Head of caudate nucleus (tissue), 42 donors: ENCODE measurements at places on chromosomes 2 and 18.

- DNase-seq: no peak
These were observed 337.4 kb downstream of the PTPRM start for GRCh38 chr18:7904529-7904928.

- DNase-seq: no peak
These were observed 128.0 kb upstream of the CD302 start for GRCh38 chr2:159925975-159926374.

DNA sequence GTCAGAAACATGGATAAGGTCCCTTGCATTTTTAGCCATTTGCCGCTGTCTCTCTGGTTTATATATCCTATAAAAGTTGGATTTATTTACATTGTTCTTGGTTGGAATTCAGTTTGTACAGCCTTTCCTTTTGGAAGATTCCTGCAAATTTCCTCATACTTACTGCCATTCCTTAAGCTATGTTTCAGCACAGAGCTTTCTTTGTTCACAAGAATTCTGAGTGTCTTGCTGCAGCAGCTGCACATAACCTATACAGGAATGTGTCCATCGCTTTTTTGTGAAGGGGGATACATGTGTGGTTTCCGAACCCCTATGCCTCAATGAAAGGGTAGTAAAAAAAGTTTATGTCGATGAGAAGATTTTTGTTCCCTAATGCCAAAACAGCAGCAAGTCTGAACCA, 48.3 kb upstream of the CCDC68 start:
- no peak for DNase-seq

- DNase-seq: no peak
These were observed 176.9 kb upstream of the NRP2 start for GRCh38 chr2:205505371-205505770.

- no peak for DNase-seq
These were observed 96.3 kb downstream of the NOL4 start for GRCh38 chr18:34128436-34128835.

- no peak for DNase-seq
These were observed 185.1 kb downstream of the SCG2 start for GRCh38 chr2:223416815-223417610.

DNA sequence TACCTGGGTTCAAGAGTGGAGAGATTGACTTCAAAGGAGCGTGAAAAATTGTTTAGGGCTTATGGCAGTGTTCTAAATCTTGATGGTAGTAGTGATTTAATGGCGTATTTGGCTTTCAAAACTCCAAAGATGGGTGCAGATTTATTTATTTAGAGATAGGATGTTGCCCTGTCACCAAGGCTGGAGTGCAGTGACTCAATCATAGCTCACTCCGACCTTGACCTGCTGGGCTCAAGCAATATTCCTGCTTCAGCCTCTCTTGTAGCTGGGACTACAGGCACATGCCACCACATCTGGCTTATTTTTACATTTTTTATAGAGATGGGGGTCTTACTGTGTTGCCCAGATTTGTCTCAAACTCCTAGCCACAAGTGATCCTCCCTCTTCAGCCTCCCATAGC, 52.5 kb downstream of the FAM117B start:
- DNase-seq: no peak

DNA sequence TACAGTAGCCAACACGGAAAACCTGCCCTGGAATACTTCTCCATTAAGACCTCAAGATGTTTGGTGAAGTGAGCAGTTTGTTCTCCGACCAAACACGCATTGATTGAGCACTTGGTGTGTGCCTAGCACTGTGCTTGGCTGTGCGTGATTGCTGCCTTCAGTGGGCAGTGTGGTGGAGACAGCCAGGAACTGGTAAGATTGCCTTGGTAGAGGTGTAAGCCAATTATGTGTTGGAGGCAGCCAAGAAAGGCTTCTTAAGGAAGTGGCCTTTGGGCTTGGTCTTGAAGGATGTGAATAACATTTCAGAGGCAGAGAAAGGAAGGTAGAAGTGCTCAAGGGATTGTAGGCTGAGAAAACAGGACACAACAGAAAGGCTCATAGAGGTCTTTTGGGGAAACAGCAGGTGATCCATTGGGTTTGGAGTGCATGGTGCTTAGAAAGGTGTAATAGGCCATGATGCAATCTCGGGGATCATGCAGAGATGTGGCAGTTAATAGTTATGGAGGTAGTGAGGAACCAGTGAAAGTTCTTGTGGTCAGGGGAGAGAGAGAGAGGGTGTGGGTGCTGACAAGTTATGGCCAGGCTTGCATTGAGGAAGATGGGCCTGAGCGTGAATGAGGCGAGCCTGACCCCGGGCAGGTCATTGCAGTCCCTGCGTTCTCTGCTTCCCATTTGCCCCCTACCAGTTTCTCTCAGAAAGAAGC, 6.3 kb downstream of the B3GNT2 start:
- DNase-seq: no peak

DNA sequence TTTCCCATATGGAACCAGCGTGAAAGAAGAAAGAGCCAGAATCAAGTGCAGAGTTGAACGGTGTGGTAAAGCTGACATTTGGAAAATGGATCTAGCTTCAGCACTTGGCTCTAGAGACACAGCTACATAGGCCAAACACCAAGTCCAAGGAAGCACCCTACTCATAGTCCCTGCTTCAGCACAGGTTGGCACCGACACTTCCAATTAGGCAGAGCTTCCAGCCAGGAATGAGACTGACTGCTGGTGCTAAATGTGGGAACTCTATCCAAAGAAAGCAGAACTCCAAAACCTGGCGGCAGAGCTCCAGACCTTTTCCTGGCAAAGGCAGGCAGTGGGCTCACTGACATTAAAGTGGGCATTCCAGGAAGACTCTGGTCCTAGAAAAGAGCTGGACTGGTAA, 125.4 kb upstream of the CTNNA2 start:
- DNase-seq: no peak

- no peak for DNase-seq
These were observed 56.3 kb downstream of the POMC start for GRCh38 chr2:25112113-25112512.

GRCh38 chr2:40346535-40347354, 105.1 kb downstream of the SLC8A1 start:
- DNase-seq: no peak

DNA sequence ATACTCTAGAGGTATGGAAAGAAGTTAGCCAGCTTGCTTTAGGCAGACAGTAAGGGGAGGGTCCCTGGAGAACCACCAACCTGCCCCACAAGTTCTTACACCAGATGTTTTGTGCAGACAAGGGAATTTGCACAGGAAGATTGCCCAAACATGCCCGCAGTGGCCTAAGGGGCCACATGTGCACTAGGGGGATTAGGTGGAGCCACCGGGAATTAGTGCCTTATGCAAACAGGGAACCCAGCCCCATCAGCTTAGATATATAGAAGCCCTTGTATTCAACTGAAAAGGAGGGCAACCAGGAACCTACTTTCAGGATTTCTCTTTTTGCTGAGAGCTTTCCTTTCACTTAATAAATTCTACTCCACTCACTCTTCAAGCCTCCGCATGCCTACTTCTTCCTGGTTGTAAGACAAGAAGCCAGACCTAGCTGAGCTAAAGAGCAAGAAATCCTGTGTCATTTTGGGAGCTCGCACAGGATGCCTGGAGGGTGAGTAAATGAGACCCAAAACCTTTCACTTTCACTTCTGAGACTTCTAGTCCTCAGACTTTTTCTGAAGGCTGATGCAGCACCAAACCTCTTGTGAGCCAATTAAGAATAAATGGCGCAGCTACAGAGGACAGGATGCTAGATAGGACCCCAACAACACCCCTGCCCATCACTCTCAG, 146.3 kb downstream of the GCA start:
- no peak for DNase-seq

DNA sequence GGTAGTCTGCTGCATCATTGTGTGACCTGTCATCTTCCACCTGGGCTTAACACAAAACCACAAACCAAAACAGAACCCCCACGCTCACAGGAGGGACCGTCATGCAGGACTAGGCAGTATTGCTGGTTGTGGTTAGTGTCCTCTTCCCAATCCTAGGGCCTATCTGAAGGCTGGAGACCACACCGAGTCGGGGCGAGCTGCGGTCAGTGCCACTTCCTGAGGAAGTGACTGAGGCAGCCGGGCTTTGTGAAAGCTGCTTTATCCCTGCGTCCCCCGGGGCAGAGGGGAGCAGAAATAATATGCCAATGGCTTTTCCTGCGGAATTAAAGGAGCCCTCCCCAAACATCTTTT, 22.9 kb downstream of the ZNF532 start:
- peak; percentile 36 for DNase-seq

DNA sequence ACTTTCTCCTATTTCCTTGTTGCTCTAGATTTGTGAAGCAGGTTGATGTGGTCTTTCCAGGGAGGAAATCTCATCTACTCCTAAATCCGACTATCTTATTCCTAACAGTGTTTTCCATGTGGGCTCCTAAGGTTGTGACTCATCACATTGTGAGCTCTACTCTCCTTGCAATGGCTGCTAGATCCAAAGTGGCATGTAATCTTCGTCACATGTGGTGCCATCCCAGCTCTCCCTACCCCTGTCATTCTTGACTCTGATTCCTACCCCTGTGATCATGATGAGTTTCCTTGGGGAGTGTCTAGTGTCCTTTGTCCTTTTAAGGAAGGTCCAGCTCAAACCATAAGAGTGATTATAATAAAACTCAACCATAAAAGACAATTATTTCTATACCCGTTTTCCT, 47.3 kb upstream of the GULP1 start:
- DNase-seq: peak; percentile 21

DNA sequence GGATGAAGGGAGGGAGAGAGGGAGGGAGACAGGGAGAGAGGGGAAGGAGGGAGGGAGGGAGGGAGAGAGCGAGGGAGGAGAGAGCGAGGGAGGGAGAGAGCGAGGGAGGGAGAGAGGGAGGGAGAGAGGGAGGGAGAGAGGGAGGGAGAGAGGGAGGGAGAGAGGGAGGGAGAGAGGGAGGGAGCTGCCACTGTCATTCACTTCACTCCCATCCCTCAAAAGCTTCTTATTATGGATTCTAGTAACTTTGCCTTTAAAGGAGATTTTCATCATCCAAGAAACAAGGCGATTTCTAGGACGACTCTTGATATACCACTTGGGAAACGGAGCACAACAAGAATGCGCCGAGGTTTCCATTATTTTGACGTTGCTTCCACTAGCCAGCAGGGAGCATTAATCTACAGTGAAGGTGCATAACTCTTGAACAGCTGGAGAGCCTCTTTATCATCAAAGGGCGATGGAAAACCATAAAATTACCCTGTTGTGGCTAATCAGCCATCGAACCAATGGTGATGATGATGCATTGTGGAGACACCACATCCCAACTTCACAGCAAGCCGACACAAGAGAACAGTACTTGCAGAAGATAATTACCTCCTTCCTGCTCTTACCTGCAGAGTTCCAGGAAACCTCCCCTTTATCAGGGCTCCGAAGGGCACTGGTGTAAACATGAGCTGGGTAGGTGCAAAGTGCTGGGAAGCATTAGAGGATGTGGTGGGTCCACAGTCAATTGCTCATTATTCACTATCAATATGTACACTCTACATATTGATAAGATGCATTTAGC, 130.5 kb downstream of the EIPR1 start:
- no peak for DNase-seq

DNA sequence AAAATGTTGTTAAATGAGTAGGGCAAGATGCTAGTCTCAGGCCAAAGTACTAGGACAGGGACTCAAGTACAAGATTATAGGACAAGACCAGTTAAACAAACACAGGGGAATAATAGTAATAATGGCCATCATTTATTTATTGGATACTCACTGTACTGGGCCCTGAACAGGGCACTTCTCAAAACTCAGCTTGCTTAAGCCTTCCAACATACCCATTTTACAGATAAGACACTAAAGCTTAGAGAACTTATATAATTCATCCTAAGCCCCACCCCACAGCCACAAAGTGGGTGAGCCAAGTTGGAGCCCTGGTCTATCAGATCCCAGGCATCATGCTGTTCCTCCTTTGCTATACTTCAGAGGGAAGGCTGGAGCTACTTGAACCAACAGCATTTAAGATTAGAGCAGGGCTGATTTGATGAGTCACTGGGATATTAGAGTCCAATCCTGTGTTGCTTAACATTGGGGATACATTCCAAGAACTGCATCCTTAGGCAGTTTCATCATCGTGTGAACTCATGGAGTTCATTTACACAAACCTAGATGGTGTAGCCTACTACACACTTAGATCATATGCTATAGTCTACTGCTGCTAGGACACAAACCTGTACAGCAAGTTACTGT, 153.6 kb downstream of the MTCL1 start:
- DNase-seq: no peak

DNA sequence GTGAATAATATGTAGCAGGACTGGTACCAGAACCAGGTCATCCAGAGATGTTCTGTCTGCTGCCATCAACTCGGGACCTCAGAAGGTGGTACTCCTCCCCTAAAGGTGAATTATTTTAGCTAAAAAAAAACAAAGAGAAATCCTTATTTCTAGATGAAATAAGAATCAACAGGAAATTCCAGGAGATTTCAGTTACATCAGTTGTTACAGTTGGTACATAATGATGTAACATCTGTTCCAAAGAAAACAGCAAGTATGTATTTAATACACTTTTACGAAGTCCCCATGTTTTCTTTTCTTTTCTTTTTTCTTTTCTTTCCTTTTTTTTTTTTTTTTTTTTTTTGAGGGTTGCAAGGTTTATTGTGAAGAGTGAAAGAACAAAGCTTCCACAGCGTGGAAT, 33.6 kb upstream of the CD28 start:
- DNase-seq: no peak

DNA sequence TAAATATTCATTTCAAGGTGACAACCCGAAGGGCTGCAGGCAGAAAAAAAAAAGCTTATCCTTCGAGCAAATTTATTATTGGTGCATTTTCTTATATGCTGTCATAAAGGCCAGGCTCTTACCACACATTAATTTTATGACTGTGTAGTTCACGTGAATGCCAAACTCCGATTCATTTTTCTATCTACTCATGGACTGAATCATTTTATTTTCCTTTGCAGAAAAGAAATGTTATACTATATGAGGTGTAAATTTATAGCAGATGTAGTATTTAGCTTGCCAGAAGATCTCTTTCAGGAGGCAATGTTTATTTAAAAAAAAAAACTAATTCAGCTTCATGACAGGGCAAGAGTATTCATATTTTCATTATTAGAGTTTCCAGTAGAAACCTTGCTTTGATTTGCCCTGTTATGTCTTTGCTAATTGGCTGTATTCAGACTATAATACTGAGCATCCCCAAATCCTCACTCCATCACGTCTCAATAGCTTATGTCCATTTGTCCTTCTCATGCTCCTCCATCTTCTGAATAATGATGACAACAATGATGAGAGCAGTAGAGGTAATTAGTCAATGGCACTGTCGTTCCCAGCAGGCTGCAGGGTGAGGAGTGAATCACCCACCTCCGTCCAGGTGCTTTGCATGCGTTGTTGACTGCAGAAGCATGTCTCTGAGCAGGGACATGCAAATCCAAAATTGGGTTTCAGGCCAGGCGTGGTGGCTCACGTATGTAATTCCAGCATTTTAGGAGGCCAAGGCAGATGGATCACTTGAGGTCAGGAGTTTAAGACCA, 101.1 kb upstream of the RAB12 start:
- DNase-seq: no peak

- DNase-seq: no peak
These were observed 638.2 kb downstream of the FBXO15 start for GRCh38 chr18:73509460-73509859.

DNA sequence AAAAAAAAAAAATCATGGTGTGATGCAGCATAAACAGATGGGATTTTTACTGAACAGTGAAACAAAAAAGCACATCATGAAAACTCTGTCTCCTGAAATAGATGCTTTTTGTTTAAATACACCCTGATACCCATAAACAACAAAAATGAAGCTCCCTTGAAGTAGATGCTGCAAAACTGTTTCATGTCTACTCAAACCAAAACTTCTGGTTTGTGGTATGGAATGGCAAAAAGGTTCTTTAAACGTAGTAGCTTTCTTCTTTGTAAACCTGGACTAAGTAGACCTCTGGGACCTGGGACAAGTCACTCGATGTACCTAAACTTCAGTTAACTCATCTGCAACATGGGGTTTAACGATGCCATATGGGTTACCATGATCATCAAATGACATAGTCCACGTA, 64.4 kb upstream of the RAPH1 start:
- DNase-seq: no peak
